ENCODE measurements at places on chromosomes 7 and 10.

- DNase-seq, result no peak
These were observed 201.3 kb downstream of the MAD1L1 start for GRCh38 chr7:2031451-2031845.

DNA sequence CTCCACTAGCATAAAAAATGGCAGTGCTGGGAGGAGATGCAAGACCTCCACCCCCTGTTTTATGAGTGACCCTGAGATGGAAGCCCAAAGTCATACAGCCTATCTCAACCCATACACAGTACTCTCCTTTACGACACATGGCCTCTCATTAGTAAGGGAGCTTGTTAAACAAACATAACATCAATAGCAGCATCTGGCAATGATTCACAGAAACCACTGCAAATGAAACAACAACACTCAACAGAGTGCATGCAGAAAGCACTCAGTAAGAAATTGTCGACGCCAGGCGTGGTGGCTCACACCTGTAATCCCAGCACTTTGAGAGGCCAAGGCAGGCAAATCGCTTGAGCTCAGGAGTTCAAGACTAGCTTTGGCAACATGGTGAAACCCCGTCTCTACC, 27.5 kb upstream of the FIGNL1 start:
- DNase-seq, result no peak

DNA sequence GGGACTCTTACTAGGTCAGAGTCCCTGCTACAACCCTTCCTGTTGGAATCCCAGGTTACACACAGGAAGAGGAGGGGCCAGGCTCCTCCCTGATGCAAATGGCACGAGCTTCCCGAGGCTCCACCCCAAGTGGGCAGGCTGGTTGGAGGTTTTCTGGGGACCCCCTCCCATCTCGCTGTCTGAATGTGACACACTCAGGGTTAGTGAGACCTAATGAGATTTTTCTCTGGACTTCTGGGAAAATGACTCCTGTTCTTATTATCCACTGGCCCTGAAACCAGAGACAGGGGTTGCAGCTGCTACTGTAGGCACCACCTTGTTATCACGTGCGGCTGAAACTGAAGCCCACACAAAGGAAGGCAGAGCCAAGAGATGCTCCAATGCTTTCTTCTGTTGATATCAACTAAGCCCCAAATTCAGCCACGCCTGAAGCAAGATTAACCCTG, 103.3 kb downstream of the FAM107B start:
- DNase-seq, result no peak

DNA sequence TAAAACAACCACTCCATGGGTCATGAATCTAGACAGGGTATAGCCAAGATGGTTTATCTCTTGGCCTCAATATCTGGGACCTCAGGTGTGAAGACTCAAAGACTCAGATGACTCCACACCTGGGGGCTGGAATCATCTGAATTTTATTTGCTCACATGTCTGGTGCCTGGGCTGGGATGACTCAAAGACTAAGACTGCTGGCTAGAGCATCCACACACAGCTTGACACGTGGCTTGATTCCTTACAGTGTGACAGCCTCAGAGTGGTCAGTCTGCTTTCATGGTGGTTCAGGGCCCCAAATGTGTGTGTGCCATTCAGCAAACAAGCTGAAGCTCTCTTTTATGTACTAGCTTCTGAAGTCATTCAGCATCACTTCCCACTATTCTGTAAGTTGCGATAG, 333.7 kb downstream of the RNLS start:
- no peak for DNase-seq

DNA sequence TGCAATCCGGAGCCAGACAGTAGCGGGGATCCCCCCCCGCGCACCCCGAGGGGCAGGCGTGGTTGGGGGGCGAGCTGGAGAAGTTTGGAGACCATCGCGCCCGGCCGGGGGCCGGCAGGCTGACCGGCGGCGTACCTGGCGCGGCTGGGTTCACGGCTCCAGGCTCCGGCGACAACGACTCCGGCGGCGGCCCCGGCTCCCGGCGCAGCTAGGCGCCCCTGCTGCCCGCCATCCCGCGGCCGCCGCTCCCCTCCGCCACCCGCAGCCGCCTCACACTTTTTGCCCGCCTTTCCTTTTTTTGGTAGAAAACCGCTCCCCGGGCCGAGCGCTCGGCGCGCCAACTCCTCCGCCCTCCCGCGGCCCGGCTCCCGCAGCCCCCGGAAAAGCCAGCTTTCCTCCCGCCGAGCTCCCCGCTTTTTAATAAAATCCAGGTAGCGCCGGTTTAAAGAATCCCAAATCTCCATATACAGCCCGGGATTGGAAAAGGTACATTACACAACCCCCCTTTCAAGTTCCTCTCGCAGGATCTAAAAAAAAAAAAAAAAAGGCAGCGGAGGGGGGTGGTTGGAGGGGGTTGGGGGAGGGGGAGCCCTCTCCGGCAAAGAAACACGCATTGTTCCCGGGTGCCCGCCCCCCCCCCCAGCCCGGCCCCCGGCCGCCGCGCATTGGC, at the start of gene TNRC18:
Gene TNRC18, minus strand, starts transcription at position 529 of the 670 bp plus-strand sequence. CDS start 2,588 bp downstream, outside the sequence.
- no peak for DNase-seq

DNA sequence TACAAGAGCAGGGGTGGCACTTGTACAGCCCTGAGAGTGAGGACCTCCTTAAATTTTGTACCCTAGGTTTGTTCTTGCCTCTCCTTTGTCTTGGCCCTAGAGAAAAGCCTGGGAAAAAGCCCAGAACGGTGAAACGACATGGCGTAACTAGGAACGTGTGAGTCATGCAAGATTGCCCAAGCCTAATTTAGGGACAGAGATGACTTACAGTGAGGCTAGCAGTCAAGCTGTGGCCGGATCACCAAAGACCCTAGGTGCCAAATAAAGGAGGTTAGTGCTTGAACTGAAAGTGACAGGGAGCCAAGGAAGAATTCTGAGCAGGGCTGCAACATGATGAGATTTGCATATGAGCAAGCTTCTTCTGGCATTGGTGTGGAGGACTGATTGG, 25.1 kb downstream of the TBXAS1 start:
- DNase-seq, result no peak

GRCh38 chr10:95542330-95542729, 18.8 kb downstream of the SORBS1 start:
- DNase-seq, result no peak

DNA sequence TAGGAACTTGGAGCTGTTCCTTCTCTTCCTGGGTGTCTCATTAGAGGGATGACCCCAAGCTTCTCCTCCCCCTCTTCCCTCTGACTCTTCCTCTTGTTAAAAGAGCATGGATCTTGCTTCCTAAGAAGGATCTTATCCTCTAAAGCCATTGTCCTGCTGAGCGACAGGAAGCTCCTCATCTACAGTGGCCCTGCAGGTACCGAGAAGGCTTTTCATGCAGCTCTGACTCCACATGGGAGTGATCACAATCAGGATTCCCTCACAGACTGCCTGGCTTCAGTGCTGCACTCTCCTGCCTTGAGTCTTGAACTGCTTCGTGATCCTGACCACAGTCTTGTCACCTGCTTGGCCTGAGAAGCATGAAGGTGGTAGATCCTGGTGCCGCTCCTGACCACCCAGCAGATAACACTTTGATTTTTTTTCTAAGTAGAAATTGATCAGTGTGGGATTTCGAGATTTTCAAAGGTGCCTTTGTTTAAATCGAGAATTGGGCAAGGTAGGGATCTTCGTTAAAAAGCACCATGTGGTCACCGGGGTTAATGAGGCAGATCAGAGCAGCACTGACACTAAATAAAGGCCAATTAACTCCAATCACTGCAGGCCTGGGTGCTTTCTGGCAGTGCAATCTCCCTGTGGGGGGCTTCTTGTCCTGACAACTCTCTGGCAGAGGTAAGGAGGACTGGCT, 376.4 kb downstream of the NRG3 start:
- DNase-seq, result no peak

GRCh38 chr7:142036384-142036783, 40.7 kb downstream of the MGAM start:
- no peak for DNase-seq

DNA sequence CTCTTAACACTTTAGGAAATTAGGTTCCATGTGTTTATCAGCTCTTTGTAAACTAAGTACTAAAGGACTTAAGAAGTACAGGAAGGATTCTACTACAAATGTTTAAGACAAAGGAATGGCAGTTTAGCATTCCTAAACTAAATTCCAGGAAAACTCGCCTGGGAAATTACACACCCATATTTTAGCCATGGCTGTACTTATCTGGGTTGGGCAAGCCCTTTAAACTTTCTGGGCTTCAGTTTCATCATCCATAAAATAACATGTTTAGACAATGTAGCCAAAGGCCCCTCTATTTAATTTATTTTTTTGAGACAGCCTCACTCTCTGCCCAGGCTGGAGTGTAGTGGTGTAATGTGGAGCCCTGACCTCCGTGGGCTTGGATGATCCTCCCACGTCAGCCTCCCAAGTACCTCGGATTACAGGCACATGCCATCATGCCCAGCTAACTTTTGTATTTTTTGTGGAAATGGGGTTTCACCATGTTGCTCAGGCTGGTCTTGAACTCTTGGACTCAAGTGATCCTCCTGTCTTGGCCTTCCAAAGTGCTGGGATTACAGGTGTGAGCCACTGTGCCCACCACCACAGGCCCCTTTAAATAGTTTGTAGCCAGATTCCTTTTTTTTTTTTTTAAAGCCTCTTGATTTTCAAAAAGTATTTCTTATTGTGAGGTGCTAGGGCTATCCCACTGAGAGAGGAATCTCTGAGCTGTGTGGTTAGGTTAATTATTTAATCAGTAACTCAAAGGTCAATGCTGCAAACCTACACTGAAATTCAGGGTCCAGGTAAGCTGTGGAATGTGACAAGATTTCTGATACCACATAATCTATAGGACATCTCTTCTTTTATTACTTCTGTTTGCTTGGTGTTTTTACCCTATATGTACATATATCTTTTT, 32.1 kb downstream of the TMEM60 start:
- DNase-seq, result no peak

DNA sequence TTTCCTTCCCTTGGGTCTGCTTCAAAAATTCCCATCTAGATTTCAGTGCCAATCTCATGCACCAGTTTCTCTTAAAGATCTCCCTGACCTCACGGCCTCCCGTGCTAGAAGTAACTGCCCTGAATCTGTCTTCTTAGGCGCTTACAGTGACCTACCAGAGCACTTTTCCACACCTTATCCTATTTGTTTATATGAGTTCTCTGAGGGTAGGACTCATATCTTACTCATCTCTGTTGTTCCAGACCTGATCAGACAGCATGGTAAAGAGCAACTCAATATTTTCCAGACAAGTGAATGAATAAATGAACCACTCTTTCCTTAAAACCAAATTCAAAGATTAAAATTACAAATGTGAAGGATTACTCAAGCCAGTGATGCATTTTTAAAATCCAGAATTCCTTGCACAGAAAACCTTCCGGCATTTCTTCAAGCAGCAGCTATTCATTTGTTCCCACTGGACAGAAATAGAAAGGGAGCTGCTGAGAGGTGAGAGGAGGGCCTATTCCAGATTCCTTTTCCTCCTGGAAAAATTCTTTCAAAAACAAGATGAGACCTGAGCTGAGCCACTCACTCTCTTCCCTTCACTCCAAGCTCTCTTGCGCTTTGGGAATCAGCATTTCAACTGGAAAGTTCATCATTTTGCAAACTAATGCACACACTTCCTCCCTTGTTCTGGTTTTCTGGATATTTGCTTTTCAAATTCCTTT, 94.6 kb downstream of the ELMO1 start:
- DNase-seq, result no peak

- DNase-seq, result no peak
These were observed 47.1 kb upstream of the NCAPG2 start for GRCh38 chr7:158751751-158752150.

- no peak for DNase-seq
These were observed 80.7 kb upstream of the CXCL12 start for GRCh38 chr10:44465401-44466115.

- DNase-seq, result no peak
These were observed 250.2 kb downstream of the ELFN1 start for GRCh38 chr7:1920266-1920681.

DNA sequence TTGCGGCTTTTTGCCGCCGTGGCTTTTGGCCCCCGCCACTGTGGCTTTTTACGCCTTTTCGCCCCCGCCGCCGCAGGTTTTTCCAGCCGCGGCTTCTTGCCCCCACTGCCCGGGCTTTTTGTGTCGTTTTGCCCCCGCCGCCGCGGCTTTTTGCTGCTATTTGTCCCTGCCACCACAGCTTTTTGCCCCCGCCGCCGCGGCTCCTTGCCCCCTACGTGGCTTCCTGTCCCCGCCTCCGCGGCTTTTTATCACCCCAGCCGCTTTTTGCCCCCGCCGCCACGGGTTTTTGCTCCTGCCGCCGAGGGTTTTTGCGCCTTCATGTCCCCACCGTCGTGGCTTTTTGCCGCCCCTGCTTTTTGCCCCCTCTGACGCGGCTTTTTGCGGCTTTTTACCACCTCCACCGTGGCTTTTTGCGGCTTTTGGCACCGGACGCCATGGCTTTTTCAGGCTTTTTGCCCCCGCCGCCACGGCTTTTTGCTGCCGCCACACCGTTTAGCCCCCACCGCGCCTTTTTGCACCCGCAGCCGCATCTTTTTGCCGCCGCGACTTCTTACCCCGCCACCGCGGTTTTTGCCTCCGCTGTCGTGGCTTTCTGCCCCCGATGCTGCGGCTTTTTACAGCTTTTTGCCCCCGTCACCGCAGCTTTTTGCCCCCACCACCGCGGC, 637.0 kb downstream of the ZNF716 start:
- no peak for DNase-seq

- no peak for DNase-seq
These were observed 103.9 kb downstream of the GATA3 start for GRCh38 chr10:8158193-8159071.

DNA sequence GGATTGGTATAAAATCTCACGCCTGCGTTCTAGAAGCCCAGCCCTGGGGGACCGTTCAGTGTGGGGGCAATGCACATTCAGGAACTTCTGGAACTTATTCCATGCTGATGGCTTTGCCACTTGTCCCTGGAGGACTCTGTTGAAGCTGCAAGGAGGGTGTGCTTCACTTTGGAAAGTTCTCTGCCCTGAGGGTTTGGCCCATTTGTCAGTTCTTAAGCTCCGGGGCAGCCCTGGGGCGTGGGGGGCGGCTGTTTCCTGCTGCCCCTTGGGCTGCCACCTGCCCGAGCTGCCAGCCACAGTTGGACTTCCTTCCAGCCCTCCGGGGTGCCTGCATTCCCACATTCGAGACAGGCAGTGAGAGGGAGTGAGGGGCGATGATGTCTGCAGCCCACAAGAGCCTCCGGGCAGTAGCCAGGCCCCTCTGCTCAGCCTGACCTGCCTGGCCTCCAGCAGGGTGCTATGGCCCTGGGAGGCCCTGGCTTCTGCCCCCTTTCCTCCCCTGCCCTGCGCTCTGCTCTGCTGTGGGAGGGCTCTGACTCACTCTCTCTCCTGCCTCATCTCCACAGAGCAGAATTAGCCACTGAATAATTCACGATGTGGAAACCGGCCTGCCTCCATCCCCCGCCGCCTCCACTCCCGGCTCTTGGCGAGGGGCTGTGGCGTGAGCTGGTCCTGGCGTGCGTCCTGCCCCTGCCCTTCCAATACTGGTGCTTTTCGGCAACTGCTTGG, 1.9 kb downstream of the TTYH3 start:
- no peak for DNase-seq
